ENCODE measurements at places on chromosomes 5 and 9.

DNA sequence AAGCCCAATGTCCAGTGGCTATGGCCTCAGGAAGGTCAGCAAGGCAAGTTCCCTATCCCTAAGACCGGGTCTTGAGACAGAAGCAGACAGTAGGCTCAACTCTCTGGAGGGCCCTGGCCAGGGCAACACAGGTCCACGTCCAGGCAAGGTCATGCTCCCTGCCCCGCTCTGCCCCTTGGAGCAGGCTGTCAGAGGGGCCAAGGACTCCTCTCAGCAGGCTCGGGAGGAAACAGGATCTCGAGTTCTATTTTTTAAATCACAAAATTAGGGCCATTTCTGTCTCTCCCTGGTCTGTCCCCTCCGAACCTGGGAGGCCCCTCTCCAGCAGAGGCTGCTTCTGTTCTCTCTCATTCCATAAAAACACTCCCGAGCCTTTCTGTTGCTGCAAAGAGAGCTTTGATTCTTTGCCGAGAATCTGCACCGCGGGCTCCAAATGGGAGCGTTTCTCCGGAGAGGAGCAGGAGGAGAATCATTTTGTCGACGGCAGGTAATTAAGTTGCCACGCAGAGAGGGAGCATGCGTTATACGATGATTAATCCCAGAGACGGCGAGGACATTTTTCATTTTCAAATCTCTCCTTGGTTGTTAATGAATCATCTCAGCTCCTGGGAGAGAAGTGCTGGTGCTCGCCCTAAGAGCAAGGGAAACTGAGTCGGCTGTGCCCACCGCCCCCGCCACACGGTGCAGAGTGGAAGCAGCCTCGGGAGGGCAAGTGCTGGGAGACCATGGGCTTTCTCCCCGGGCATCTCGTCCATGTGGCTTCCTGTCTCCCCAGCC is 24.5 kb upstream of the FCN1 start:
- no peak for DNase-seq

- DNase-seq = peak; percentile 64
These were observed 6.7 kb downstream of the GLRA1 start for GRCh38 chr5:151917904-151918303.

GRCh38 chr5:36407396-36407795 is 105.7 kb upstream of the RANBP3L start:
- no peak for DNase-seq

DNA sequence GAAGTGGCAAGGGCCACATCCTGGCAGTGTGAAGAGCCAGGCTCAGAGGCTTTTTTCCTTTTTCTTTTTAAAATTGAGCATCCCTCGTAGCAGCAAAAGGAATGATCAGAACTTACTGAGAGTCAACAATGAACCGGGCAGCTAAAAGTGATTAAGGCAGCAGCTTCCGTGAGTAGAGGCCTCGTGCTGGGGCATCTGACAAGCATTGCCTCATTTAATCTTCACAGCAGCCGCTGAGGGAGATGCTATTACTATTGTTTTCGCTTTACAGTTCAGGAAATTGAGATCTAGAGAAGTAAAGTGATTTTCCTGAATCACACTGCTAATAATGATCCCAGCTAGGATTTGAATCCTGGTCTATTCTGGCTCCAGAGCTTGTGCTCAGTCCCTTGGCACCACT is 30.7 kb upstream of the PTGS1 start:
- DNase-seq = no peak

- DNase-seq = peak; percentile 56
These were observed at the start of gene MVB12B for GRCh38 chr9:126326228-126327005. Gene MVB12B (plus strand): TSS chr9:126326829. CDS start chr9:126326930, 101 bp downstream.

GRCh38 chr5:39501397-39501796 is 76.6 kb upstream of the DAB2 start:
- no peak for DNase-seq

DNA sequence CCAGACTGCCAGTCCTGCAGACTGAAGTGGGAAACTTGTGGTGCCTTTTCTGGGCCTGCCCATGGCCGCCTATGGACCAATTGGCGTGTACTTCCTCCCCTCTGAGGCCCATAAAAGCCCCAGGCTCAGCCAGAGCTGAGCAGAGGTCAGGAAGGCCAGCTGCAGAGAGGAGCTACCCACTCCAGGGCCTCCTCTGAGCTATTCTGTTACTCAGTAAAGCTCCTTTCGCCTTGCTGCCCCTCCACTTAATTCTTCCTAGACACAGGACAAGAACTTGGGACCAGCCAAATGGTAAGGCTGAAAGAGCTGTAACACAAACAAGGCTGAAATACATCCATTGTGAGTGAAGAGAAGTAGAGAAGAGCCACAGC is 106.4 kb downstream of the C9orf50 start:
- DNase-seq = no peak

DNA sequence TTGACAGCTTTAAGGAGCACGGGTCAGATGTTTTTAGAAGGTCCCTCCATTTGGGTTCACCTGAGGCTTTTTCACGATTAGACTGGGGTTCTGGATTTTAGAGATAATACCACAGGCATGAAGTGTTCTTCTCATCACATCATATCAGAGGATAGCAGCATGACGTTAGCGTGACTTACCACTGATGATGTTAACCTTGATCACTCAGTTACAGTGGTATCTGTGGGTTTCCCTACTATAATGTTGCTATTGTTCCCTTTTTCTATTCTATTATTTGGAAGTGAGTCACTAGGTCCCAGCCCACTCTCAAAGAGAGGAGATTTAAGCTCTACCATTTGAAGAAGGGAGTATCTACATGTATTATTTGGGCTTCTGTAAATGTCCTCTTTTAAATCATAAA is 300.0 kb downstream of the MAST4 start:
- no peak for DNase-seq

DNA sequence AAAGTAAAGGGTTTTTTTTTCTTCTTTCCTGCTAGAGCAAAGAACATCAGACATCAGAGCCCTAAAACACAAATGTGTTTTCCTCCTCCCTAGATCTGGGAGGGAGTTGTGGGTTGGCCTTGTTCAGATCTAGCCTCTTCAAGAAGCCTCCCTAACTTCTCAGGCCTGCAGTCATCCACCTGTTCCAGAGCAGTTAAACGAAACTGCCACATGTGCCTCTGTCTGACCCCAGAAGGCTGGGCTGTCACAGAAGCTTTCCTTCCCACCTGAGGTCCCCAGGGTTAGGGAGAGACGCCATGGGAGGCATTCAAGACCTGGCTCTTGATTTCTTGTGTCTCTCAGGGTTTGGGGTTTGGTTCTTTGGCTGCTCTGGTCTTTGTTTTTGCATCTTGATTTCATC is 87.0 kb downstream of the DAB2IP start:
- no peak for DNase-seq

- no peak for DNase-seq
These were observed 1011.5 kb upstream of the NUDT12 start for GRCh38 chr5:104573949-104574709.

GRCh38 chr9:85900504-85901201 is 40.3 kb upstream of the NAA35 start:
- DNase-seq = peak; percentile 51

GRCh38 chr9:135135171-135135928 is 47.9 kb downstream of the OLFM1 start:
- DNase-seq = peak; percentile 40

DNA sequence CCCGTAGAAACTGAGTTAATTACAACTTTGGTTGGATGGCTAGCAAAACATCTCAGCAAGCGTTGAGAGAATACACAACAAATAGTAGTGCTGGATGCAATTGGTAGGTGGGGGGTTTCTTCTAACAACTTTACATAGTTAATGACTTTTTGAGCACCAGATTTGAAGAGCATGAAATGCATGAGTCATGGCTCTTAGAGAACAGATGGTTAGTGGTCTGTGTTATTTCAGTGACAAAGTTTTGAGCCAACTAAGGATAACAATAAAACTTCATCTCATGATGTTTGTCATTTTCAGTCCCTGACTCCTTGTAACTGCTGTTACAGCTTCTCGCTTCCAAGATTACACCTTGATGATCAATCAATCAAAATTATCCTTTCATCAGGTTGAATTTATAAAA is 399.0 kb upstream of the BRINP1 start:
- DNase-seq = peak; percentile 65

DNA sequence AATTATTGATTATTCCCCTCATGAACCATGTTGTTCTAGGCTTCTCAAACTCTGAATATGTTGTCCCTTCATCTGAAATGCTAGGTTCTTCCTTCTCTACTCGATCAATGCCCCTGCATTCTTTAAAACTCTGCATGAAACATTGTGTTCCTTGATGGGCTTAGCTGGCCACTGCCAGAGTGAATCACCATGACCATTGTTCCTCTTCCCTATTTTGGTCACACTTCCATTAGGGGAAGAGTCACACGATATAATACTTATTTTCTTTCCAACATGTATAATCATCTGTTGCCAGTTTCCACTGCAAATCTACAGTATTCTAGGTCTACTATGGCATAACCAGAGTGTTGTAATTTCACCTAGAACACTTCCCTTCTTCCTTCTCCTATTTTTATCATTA is 247.9 kb downstream of the TRPM3 start:
- DNase-seq = no peak

- no peak for DNase-seq
These were observed 229.5 kb downstream of the PAPPA start for GRCh38 chr9:116383133-116383532.

GRCh38 chr5:173735184-173735583 is 118.7 kb upstream of the BOD1 start:
- no peak for DNase-seq

DNA sequence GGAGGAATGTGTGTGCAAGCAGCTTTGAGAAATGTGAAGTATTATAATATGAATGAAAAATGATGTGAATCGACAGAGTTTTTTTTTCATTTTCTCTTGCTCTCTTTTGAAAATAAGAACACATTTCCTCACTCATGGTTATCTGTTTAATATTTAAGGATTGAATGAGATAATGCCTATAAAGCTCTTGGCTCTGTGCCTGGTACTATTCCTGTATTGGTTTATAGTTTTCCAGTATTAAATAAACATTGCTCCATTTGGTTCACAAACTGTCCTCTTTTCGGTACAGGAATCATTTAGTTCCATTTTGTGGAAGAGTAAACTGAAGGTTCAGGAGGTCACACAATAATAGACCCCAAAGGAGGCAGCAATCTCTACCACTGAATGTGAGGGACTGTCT is 1185.5 kb upstream of the WWC1 start:
- DNase-seq = no peak

DNA sequence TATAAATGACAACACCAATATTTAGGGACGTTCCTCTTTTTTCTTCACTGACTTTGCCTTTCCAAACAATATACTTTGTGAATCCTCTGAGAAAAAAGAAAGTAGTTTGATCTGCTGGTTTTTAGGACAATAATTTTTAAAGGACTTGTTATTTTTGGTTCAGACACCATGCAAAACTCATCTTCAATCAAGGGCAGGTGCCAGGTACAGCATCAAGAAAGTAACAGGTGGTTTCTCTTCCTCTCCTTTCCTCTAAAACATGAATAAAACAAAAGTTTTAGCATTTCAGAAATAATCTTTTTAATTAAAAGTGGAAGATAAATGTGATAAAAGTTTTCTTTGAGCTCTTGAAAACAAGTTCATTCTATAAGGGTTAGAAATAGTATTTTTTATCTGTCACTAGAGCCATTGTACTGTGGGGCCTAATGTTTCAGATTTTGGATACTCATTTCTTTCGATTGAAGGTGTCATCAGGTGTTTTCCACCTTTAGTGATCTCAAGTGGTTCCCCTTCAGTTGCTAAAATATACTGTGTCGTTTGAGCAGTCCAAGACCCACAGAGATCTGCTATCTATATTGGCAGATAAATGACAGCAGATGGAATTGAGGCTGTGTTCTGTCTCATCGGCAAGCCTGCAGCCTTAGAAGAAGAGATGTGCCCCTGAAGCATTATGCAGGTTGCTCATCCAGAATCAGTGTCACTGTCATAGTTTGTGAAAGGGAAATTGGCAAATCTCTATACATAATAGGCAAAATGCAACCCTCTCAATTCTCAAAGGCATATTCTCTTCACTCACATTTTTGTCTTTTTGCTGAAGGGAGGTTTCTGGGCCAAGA is 499.7 kb downstream of the PDE4D start:
- DNase-seq = no peak

DNA sequence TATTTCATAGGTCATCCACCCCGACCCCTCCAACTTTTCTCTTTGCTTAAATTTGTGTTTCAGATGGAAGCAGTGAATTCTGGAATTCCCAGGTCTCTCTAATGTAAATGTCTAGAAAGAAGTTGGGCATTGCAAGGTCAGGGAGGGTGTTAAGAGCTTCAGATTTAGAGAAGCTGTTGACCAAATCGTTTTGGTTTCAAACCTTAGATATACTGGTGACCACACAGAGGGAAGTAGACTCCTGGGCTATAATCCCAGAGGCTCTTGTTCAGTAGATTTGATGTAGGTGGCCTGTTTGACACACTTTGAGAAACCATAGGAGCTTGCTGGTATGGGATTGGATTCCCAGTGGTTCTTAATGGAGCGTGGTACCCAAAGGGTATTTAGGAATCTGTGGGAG is 137.3 kb upstream of the KLF9 start:
- DNase-seq = no peak

DNA sequence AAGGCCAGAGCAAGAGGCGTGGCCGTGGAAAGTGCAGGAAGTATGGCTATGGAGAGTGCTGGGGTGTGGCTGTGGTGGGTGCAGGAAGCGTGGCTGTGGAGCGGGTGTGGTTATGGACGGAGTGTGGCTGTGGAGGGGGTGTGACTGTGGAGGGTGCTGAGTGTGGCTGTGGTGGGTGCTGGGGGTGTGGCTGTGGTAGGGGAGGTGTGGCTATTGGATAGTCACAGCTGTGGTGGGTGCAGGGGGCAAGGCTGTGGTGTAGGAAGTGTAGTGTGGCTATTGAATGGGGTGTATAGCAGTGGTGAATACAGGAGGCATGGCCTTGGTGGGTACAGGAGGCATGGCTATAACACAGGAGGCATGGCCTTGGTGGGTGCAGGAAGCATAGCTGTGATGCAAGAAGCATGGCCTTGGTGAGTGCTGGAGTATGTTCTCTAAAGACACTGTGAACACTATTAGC is 40.8 kb upstream of the SPATA31C2 start:
- DNase-seq = no peak

DNA sequence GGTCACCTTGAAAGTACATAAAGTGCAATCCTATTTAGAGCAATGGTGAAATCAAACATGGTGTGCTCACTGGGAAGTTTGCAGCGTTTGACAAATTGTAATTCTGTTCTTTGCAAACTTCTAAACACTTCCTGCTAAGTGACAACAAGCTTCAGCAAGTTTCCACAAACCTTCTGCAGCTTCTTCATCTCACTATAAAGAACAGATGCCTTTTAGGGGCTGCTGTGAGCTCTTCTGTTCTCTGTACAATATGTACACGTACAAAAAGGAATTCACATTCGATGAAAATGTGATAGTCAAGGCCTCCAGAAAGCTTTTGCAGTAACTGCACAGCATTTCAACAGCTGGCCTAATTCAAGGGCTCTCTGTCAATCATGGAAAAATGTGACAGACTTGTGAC is 543.1 kb downstream of the CETN3 start:
- DNase-seq = no peak

- DNase-seq = no peak
These were observed 110.2 kb upstream of the DAPK1 start for GRCh38 chr9:87387351-87388011.
